ENCODE measurements at places on chromosomes 2 and 18.

- no peak for DNase-seq
- no peaks in the 10 kb centered on the region for H3K27me3 ChIP-seq
- peaks cover 3% of the 10 kb centered on the region for H3K4me1 ChIP-seq
- peak overlapping the region; percentile 3 for H3K27ac ChIP-seq
- no peak overlapping the region for H3K4me3 ChIP-seq
Observed at GRCh38 chr2:205041472-205042130, 496.3 kb downstream of the PARD3B start.

DNA sequence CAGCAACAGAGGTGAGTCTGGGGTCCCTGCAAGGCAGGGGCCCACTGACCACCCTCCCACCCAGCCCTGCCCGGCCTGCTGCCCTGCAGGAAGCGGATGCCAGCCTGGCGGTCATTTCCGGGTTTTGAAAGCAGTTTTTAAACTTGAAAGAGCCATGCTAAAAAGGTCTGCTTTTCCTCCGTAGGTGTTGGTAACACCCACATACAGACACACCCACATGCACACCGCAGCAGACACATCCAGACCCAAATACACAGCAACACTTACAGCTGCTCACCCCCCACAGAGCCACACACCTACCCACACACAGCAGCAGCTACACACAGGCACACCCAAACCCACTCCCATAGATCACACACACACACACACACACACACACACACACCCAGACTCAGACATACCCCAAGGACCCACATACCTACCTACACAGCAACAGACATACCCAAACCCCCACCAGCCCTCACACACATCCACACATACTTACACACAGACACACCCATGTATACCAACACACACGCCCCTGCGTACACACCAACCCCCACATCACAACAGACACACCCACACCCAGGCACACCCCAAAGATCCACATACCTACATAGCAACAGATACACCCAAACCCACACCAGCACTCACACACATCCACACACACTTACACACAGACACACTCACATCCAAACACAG is 7.6 kb downstream of the ZFP36L2 start:
- H3K36me3 ChIP-seq, result peaks cover 42% of the 10 kb centered on the region
- H3K27me3 ChIP-seq, result peaks cover 4% of the 10 kb centered on the region
- peaks cover 36% of the 10 kb centered on the region for H3K4me1 ChIP-seq

- H3K4me3 ChIP-seq, result no peak overlapping the region
- H3K27me3 ChIP-seq, result peaks cover 37% of the 10 kb centered on the region
- DNase-seq, result no peak
- H3K4me1 ChIP-seq, result no peaks in the 10 kb centered on the region
- H3K27ac ChIP-seq, result no peak overlapping the region
Observed at GRCh38 chr2:98296440-98296839, 49.8 kb upstream of the CNGA3 start.

DNA sequence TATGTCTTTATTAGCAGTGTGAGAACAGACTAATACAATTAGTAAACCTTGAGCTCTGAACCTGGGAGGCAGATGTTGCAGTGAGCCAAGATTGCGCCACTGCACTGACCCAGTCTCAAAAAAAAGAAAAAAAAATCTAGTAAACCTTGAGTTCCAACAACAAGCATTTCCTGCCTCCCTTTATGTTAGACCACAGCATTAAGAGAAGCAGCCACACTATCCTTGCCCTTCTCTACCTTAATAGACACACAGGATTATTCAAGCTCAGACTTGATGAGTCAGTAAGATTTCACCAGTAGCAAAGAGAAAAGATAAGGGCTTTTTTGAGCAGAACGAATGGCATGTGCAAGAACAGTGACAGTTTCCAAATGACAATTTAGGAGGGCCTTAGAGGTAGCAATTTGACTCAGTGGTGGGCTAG is 18.0 kb upstream of the GLS start:
- H3K27ac ChIP-seq, result no peak overlapping the region
- H3K36me3 ChIP-seq, result peaks cover 11% of the 10 kb centered on the region
- no peak for DNase-seq
- peaks cover 17% of the 10 kb centered on the region for H3K4me1 ChIP-seq
- H3K4me3 ChIP-seq, result no peak overlapping the region

DNA sequence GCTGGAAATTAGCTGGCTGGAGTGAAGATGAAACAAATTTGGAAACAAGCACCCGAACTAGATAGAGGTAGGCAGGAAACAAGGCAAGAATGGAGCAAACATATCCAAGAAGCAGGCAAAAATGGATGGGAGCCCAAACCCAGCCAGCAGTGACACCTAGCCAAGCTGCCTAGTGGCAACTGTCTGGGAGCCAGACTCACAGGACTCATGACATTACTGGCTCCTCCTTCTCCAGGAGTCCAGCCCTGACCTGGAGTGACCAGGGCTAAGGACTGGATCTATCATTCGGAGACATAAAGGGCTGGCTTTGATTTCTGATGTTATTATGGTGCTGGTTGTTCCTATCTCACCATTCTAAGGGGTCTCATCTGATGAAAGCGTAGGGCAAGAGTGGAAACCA is 21.3 kb upstream of the ALK start:
- H3K27ac ChIP-seq, result no peak overlapping the region
- H3K27me3 ChIP-seq, result no peaks in the 10 kb centered on the region
- H3K4me1 ChIP-seq, result no peaks in the 10 kb centered on the region
- no peak overlapping the region for H3K4me3 ChIP-seq
- DNase-seq, result no peak
- no peaks in the 10 kb centered on the region for H3K36me3 ChIP-seq

- H3K27ac ChIP-seq, result no peak overlapping the region
- H3K4me3 ChIP-seq, result no peak overlapping the region
- no peaks in the 10 kb centered on the region for H3K27me3 ChIP-seq
- H3K36me3 ChIP-seq, result no peaks in the 10 kb centered on the region
- DNase-seq, result no peak
Observed at GRCh38 chr2:138271467-138271866, 230.1 kb upstream of the SPOPL start.

DNA sequence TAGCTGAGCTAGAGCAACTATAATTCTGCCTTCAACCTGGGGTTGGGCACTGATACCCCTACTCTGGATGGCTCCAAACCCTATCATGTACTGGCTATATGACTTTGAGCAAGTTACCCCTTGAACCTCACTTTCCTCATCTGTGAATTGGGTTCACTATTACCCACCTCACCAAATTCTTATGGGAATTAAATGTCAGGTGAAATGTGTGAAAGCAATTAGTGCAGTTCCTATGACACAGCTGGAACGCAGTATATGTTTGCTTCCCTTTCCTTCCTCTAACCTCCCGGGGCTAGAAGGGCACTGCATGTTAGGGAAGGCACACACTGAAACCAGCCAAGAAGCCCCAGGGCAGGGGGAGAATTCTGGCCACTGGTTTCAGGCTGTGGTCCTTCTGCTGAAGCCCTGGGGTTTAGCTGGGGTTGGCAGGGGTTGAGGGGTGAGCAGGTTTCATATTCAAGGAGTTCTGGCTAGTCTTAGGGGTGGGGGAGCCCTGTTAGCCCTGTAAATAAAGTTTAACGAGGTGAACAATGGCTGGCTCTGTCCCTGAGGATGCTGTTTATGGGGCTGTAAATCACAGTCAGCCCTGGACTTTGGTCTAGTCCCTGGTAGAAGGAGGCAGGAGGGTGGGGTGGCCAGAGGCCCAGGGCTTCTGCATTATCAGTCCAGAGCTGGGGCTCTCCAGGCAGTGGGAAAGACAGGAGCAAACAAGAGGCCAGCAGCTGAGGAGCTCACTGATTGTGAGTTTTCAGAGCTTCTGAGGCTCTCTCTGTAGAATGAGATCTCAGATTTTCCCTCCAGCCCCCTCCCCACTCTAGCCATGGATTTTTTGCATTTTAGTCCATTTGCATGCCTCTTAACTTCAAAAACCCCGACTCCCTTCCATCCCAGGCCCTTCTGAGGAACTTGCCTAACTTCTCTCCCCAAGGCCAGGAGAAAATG is 8.0 kb downstream of the PKDCC start:
- no peaks in the 10 kb centered on the region for H3K36me3 ChIP-seq
- no peaks in the 10 kb centered on the region for H3K4me1 ChIP-seq
- H3K27ac ChIP-seq, result no peak overlapping the region
- H3K4me3 ChIP-seq, result no peak overlapping the region

DNA sequence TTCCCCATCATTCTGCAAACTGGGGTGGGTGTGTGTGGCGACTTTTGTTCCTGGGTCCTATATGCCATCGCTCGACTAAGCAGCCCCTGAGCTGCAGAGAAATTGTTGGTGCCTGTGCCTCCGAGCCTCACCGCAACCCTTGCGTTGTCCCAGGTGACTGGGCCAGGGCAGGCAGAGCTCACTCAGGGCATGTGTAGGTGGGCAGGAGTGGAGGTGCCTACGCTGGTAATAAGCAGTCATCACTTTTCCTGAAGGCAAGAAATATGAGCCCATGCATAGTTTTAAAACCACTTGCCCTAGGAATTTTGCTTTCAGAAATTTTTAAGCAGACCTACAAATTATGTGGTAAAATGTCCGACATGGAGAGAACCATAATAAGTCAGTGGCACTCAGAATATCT is 197.8 kb downstream of the SMAD7 start:
- no peak overlapping the region for H3K4me3 ChIP-seq
- no peaks in the 10 kb centered on the region for H3K4me1 ChIP-seq

DNA sequence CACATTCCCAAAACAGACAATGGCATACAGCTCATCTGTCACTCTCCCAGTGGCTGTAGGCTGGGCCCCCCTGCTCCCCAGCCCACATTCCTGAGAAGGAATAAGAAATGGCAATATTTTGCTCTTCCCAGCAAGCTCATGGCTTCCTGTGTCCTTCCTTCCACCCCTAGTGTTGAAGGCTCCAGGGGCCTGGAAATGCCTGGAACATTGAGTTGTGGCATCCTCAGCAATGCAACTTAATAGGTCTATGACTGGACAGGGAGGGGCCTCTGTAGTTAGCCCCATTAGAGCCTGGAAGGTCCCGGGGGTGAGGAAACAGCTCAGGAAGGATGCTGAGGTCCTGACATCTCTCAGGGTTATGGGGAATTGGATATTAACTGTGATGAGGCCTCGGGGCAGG is 3.3 kb downstream of the KIF3C start:
- no peaks in the 10 kb centered on the region for H3K36me3 ChIP-seq
- no peak overlapping the region for H3K27ac ChIP-seq
- H3K27me3 ChIP-seq, result peaks cover 6% of the 10 kb centered on the region
- DNase-seq, result no peak

DNA sequence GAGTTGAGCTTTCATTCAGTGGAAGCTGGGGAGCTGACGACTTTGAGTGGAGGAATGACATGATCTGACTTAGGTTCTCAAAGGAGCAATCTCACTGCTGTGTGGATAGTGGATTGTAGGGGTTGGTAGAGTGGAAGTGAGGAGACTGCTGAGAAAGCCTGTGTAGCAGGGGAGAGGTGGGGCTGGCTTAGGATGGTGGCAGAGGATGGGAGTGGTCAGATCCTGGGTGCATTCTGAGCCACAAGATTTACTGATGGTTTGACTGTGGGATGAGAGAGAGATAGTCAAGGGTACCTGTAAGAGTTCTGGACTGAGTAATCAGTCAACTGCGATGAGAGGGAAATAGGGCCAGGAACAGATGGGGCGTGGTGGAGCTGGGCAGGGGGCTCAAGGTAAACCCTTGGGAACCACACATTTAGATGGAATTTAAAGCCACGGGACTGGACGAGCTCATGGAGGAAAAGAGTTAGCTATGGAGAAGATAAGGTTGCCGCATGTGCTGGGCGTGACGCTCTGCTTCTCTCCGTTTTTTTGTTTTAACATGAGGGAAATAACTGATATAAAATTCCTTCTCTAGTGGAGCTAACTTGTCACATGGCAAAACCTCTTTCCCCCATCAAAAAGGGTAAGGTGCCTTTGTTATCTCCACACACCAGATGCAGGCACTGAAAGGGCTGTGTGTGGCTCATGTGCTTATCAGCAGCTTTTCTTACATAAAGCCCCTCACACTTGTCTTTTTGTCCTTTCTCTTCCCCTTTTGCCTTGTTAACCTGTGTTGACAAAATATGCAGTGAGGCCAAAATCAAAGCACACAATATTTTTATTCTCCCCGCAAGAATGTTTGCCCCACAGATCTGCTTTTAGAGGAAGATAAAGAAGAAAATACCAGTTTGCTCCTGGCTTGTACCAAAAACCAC is 379.8 kb downstream of the TSN start:
- no peak overlapping the region for H3K4me3 ChIP-seq
- H3K4me1 ChIP-seq, result no peaks in the 10 kb centered on the region
- no peak for DNase-seq
- H3K27me3 ChIP-seq, result peaks cover 11% of the 10 kb centered on the region
- H3K36me3 ChIP-seq, result no peaks in the 10 kb centered on the region

DNA sequence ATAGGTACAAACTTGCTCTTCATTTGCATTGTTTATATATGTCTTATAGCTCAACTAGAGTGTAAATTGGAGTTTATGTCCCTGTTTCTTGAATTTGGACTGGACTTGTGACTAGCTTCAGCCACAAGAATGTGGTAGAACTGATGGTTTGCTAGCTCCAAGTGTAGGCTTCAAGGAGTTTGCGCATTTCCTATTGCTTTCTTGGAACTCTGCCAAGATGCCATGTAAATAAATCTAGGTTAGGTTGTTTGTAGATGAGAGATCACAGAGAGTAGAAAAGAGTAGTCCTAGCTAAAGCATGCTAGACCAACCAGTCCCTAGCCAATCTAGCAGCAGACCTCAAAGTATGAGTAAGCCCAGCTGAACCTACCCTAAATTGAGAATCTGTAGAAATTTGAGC is 183.0 kb upstream of the CYP26B1 start:
- no peaks in the 10 kb centered on the region for H3K4me1 ChIP-seq
- H3K27me3 ChIP-seq, result no peaks in the 10 kb centered on the region
- H3K27ac ChIP-seq, result no peak overlapping the region
- no peak for DNase-seq
- H3K36me3 ChIP-seq, result no peaks in the 10 kb centered on the region

DNA sequence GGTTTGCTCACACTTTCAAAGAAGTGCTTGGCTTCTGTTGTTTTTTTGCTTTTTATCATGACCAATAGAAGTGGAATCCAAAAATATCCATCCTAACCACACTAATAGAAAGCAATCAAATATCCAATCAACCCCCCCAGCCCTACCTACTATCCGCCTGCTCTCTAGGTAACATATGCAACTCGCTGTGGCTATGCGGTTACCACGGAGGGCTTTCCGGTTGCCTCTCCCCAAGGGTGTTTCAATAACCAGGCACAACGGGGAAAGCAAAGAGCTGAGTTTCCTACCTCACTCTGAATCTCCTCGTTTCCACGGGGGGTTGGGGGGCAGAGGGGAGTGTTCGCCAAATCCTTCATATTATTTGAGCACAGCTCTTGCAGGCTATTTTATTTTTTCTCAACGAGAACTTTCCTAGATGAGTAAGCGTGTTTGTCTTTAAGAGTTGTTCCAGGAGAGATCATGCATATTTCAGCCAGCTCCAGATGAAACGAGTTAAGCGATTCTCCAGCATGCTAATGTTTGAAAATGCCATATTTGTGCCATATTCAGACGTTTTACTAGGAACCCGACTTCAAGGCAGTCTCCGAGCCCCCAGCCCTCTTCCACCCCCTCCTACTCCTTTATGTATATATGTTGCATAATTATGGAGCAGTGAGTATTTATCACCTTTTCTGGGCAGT is 30.3 kb downstream of the PAX3 start:
- no peak for DNase-seq
- no peak overlapping the region for H3K27ac ChIP-seq
- H3K27me3 ChIP-seq, result peaks cover 4% of the 10 kb centered on the region
- H3K4me3 ChIP-seq, result no peak overlapping the region
- H3K36me3 ChIP-seq, result no peaks in the 10 kb centered on the region

GRCh38 chr2:233832869-233833311 is 21.4 kb downstream of the HJURP start:
- peaks cover 8% of the 10 kb centered on the region for H3K4me1 ChIP-seq
- no peak overlapping the region for H3K27ac ChIP-seq
- H3K36me3 ChIP-seq, result peaks cover 42% of the 10 kb centered on the region
- H3K4me3 ChIP-seq, result no peak overlapping the region
